Caco-2 (cell line): ENCODE measurements at places on chromosomes 2 and 18.

- H3K27ac ChIP-seq = peak overlapping the region; percentile 76
- H3K4me3 ChIP-seq = no peak overlapping the region
- no peaks in the 10 kb centered on the region for H3K27me3 ChIP-seq
- peaks cover 75% of the 10 kb centered on the region for H3K4me1 ChIP-seq
- H3K36me3 ChIP-seq = no peaks in the 10 kb centered on the region
Measured at GRCh38 chr2:101357376-101357775, 29.9 kb downstream of the CREG2 start.

- no peaks in the 10 kb centered on the region for H3K27me3 ChIP-seq
- DNase-seq = no peak
- no peak overlapping the region for H3K27ac ChIP-seq
- H3K4me3 ChIP-seq = no peak overlapping the region
- no peaks in the 10 kb centered on the region for H3K36me3 ChIP-seq
Measured at GRCh38 chr18:21763846-21764646, 23.5 kb downstream of the MIB1 start.

- H3K27me3 ChIP-seq = no peaks in the 10 kb centered on the region
- H3K4me1 ChIP-seq = peaks cover 48% of the 10 kb centered on the region
- H3K27ac ChIP-seq = no peak overlapping the region
- no peak overlapping the region for H3K4me3 ChIP-seq
Measured at GRCh38 chr2:207812726-207813080, 43.0 kb upstream of the FZD5 start.

- no peaks in the 10 kb centered on the region for H3K4me1 ChIP-seq
- DNase-seq = no peak
- H3K27ac ChIP-seq = no peak overlapping the region
- H3K4me3 ChIP-seq = no peak overlapping the region
- no peaks in the 10 kb centered on the region for H3K27me3 ChIP-seq
- no peaks in the 10 kb centered on the region for H3K36me3 ChIP-seq
Measured at GRCh38 chr2:198660501-198660900, 797.2 kb downstream of the SATB2 start.

DNA sequence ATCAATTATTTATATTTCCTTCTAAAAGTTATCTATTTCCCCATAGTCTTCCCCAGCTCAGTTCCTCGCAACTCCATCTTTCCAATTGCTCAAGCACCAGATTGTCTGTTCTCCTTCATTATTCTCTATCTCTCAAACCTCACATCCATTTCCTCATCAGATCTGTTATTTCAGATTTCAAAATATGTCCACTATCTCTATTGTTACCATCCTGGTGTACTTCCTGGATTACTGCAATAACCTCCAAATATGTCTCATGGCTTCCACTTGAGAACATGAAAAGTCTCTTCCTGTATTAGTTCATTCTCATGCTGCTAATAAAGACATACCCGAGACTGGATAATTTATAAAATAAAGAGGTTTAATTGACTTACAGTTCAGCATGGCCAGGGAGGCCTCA, 641.7 kb upstream of the ZEB2 start:
- H3K36me3 ChIP-seq = no peaks in the 10 kb centered on the region
- H3K27ac ChIP-seq = no peak overlapping the region
- no peak overlapping the region for H3K4me3 ChIP-seq
- DNase-seq = no peak
- H3K27me3 ChIP-seq = no peaks in the 10 kb centered on the region

DNA sequence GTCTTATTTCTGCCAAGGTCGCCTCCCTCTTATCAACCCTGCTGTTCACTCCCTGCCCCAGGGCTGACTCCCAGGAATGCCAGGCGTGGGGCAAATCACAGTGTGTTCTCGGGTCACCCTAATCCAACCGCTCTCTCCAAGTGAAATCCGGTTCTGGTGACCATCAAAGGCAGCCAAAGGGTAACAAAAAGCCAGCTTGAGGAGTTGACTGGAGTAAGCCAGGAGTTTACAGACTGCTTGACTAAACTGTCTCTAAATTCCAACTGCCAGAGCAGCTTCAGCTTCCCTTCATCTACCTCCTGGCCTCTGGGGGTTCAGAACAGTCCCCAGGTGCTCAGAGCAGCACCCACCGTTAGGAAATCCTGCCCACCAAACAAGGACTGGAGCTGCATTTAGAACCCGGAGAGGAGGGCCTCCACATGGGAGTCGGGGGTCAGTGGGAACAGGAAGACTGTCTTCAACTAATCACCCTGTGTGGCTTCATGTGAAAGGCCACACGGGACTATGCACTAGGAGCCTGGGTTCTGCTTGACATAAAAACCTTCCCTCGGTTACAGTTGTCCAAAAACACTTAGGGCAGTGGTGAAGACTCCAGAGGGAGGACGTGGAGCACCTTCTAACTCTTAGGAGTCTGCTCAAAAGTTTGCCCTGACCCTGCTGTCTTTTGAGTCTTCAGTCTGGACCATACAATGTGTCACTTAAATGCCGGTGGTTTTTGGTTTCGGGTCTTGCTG, 24.2 kb upstream of the MCFD2 start:
- H3K27ac ChIP-seq = peak overlapping the region; percentile 96
- peak; percentile 62 for DNase-seq
- peaks cover 16% of the 10 kb centered on the region for H3K4me1 ChIP-seq
- no peaks in the 10 kb centered on the region; the same call in 1 of the 2 replicates for H3K36me3 ChIP-seq
